ENCODE measurements at places on chromosomes 4 and X. TPM values are rescaled to one million over a fixed set of nuclear protein-coding genes. Genes with fewer than 3 reads are reported as not detected.

Gene CFAP47
- total RNA-seq, result not detected

Gene ATOH1
- total RNA-seq, result not detected

Gene RPL34
- total RNA-seq, result 1,024 TPM

Gene CYP2U1
- total RNA-seq, result 3.3 TPM

Gene KCTD8
- total RNA-seq, result not detected

Gene MXD4
- 6.9 TPM for total RNA-seq

Gene NLGN3
- 0.83 TPM for total RNA-seq

Gene SPIN2B
- 9.0 TPM for total RNA-seq

Gene HSFX1
- total RNA-seq, result 0.78 TPM

Gene MND1
- 37.4 TPM for total RNA-seq

Gene SH3TC1
- 6.3 TPM for total RNA-seq

Data from activated CD8-positive, alpha-beta T cell treated with anti-CD3 and anti-CD28 coated beads, Interleukin-2, amount 10 ng/mL, durations not matched to agents 7 days and 5 days (primary cell).